Stimulated activated CD4-positive, alpha-beta T cell treated with anti-CD3 and anti-CD28 coated beads, Interleukin-15, amount 100 ng/mL, for 1 hour (primary cell): ENCODE measurements at places on chromosomes 7 and 10.

DNA sequence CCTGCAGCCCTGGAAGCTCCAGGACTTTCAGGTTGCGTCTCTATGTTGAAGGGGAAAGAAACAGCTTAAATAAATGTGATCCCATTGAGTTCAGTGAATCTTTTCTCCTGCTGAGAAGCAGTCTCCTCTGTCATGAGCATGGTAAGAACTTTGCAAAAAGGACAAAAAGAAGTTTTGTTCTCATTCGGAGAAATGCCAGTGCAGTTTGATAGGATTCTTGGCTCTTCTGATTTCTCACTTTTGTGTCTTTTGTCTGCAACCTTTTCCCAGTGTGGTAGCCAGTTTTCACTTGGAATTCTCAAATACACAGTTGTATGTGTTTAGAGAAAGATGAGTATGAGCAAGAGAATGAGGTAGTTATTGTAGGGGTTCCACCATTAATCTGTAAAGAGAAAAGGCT lies 64.3 kb downstream of the AP3M1 start:
- no peak for DNase-seq

GRCh38 chr7:12524794-12525386 lies 45.6 kb upstream of the SCIN start:
- DNase-seq, result no peak

DNA sequence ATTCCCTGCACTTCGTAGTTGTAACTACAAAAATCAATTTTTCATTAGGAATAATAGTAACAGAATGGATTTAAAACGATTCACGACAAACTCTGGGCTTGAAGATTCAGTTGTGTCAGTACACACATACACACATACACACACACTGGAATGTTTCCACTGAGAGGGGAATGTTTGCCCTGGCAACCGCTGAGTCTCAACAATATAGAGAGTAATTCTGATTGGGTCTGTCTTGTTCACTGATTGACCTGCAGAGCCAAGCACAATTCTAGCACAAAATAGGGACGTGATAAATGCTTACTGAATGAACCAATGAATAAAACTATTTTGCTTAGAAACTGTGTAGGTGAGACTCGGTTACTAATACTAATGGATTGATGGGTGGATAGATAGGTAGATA lies 204.4 kb upstream of the CCDC6 start:
- no peak for DNase-seq

GRCh38 chr7:64849250-64849923 lies 53.7 kb upstream of the ZNF273 start:
- no peak for DNase-seq

GRCh38 chr10:88689366-88689765 lies 16.7 kb upstream of the LIPK start:
- no peak for DNase-seq

- no peak for DNase-seq
These were observed 81.6 kb downstream of the RPS24 start for GRCh38 chr10:78115135-78115853.

DNA sequence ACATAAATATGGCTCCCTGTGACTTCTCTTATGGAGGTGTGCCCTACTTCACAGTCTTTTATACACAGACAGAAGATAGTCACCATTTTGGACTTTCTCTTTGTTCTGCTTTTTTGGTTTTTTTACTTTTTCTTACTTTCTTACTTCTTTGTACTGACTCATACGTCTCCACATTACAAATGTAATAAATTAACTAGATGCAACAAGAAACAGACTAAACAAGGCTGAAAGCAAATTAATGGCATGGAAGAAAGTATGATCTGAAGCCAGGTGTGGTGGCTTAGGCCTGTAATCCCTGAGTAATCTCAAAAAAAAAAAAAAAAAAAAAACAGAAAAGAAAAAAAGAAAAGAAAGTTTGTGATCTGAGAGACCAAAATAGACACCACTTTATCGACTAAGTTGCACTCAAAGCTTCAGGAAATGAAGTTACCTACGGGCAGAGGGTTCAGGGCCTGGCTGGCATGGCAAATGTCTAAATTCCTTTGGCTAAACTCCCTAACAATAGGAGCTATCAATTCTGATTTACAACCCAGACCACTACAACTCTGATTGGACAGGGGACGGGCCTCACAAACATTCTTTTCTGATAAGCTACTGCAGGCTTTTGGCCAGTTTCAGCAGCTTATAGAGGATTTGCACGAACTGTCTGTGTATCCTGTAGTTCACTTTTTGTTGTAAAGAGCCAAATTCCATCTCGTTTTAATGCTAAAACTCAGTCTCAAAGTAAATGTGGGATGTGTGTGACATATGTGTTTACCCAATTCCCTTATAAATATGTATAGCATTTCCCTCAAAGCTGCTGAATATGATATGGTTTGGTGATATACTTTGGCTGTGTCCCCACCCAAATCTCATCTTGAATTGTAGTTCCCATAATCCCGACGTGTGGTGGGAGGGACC lies 129.1 kb downstream of the SEPTIN14 start:
- DNase-seq, result no peak

DNA sequence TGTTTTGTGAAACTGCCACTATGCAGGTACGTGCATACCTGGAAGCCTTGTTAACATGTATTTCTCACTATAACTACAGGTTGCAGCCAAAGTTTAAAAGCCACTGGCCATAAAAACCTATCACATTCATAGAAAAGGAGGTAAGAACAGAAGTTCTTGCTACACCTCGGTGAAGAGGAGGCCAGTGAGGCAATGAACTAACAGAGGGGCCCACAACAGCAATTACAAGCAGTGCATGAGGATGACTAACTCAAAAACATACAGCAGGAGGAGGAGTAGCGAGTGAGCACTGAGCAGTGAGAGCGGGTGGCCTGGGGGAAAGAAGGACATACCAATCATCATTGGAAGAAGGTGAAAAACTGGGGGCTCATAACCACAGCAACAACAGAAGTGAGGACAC lies 51.6 kb downstream of the NUDCD3 start:
- DNase-seq, result no peak

GRCh38 chr7:134935701-134936100 lies 50.6 kb upstream of the AGBL3 start:
- DNase-seq, result no peak

GRCh38 chr10:36236341-36236740 lies 594.2 kb upstream of the FZD8 start:
- no peak for DNase-seq

DNA sequence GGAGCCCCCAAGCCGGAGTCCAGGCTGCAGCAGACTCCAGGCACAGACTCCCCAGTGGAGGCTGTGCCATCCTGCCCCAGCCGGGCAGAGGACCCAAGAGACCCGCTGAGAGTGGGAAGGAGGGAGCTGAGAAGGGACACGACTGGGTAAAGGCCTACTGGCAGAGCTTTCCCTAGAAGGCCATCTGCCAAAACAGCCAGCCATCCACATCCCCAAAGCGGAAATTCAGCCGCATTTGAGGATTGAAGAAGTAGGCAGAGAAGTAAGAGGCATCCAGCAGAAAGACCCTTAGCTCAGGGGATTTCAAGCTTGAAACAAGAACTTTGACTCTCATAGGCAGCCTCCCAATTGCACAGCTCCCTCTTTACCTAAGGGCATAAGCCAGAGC lies 857 bp downstream of the CPXM2 start:
- DNase-seq, result no peak

DNA sequence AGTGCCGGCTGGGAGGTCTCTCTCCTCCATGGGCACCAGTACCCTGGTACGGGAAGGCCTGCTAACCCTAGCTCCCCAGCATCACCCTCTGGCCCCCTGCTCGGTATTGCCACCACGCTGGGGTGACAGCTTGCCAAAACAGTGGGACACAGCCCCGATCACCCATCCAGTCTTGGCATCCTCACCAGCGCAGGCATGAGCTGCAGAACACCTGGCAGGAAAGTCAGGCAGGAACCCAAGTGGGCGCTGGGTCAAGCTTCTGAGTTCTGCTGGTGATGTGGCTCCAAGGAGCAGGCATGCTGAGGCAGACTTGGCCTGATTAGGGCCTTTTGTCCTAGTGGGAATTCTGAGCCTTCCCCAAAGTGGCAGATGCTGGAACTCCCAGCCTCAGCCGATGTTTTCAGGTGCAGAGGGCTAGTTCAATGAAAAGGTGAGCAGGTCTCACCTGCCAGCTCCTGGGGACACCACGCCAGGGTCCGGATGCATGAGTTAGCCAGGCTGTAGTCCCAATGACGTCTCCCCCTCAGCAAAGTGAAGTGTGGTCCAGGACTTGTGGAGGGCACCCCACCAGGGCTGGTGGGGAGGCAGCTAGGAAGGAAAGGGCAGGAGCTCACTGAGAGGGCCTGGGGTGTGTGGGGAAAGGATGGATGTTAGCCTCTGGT lies 8.5 kb upstream of the ZNF22 start:
- no peak for DNase-seq

DNA sequence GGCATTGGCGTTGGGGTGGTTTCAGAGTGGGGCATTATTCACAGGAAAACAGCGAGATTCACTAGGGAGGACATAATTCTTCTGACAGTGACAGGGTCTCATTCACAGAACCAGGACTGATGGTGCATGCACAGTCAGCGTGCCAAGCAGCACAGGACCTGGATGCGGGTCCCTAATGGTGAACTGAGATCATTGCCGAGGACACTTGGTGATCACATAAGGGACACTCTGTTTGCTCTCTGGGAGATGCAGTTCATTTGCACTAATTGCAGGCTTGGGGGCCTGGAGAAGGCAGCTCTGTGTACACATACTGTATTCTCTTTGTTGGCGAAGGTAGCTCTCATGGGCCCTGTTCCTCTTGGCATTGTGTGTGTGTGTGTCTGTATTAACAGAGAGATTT lies 716.1 kb downstream of the PHTF2 start:
- no peak for DNase-seq

DNA sequence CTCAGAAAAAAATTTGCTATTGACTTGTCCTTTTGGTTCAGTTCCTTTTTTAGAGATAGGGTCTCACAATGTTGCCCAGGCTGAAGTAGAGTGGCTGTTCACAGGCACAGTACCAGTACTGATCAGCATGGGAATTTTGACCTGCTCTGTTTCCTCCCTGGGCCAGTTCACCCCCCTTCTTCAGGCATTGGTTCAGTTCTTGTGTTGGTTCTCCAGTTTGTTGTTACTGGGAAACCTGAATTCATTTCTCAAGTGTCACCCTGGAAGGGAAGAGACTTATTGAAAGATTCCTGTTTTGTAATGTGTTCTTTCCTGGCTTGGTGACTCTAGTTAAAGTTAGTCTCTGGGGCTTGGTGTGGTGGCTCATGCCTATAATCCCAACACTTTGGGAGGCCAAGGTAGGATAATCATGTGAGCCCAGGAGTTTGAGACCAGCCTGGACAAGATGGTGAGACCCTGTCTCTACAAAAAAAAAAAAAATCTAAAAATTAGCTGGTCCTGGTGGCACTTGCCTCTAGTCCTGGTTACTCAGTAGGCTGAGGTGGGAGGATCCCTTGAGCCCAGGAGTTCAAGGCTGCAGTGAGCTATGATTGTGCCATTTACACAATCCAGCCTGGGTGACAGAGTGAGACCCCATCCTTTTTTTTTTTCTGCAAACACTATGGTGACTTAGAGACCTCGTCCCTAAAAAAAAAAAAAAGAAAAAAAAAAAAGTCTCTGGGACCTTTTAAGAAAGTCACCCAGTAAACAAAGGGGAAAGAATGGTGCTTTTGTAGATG lies 52.7 kb downstream of the CNNM2 start:
- DNase-seq, result no peak

DNA sequence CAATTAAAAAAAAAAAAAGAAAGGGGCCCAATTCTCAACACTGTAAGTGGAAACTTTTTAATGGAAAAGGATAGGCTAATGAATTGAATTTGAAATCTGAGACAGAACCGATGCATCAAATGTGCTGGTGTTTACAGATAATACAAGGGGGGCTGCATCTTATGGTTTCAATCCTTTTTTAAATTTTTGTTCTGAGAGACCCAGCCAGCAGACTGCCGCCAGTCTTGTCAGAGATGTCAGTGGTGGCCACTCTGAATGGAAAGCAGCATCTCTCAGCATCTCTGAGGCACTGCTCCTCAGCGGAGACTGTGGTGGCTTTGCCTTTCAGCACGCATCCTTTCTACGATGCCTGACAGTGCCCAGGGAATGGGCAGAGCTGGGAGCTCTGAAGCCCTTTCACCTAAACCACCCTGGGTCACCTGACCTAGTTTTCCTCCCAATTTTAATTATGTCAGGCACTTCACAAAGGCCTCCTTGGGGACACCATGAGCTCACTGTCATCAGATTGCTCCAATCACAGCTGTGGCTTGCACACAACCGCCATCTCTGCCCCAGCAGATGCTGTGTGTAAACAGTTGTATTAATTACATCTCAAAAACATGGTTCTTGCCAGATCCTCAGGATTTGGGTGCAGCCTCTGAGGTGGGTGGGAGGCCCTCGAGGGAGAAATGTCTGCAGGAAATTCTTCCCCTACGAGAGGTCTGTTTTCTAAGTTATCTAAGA lies 81.2 kb downstream of the EGFR start:
- no peak for DNase-seq

- DNase-seq, result no peak
These were observed 172.0 kb upstream of the GRB10 start for GRCh38 chr7:50954716-50955115.

- no peak for DNase-seq
These were observed 4.6 kb downstream of the LANCL2 start for GRCh38 chr7:55369427-55370400.

- DNase-seq, result no peak
These were observed 115.6 kb downstream of the ATXN7L1 start for GRCh38 chr7:105760551-105761447.

- DNase-seq, result no peak
These were observed 178.0 kb upstream of the FAM3C start for GRCh38 chr7:121574109-121574508.

- no peak for DNase-seq
These were observed 81.9 kb downstream of the BMPER start for GRCh38 chr7:33986951-33987947.

- DNase-seq, result no peak
These were observed 122.8 kb downstream of the PRLHR start for GRCh38 chr10:118472415-118473304.

- DNase-seq, result no peak
These were observed 237.5 kb upstream of the TCF7L2 start for GRCh38 chr10:112712536-112712935.

- DNase-seq, result no peak
These were observed 99.2 kb downstream of the PTPRN2 start for GRCh38 chr7:158488181-158488971.

DNA sequence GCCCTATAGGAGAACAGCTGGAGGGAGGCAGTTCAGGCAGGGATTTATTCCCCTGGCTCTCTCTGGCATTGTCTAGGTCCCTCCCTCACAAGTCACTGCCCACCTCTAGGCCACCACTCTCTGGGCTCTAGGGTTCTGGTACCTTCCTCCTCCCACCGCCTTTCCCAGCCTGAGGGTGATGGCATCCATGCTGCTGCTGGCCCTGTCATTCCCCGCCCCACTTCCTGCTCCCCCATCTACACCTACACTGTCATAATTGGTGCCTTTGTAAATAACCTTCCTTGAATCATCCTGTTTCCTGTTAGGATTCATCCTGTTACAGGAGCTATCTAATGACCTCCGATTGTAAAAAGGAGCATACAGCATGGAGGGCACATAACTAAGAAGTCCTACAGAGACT lies 303.3 kb upstream of the COBL start:
- DNase-seq, result no peak

DNA sequence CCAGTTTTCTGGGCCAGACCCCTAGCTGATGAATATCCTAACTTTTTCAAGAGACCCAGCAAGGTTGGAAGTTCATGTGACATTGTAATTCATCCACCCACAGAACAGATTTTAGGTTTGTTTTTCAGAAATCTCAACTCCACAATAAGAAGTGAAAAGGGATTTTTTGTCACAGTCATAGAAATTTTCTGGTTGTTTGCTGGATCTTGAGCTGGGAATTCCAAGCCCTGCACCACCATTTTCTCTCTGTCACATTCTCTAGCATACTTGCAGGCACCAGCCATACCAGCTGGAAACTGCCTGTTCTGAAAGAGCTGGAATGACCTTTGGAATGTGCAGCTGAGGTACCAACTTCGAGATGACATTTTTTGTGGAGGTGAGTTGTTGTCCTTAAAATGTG lies 8.5 kb downstream of the TAS2R60 start:
- DNase-seq, result no peak
